GM18507 (cell line): ENCODE measurements at places on chromosomes 7 and 10.

- no peak for DNase-seq
These were observed 5.4 kb upstream of the FAM170B start for GRCh38 chr10:49139028-49139845.

DNA sequence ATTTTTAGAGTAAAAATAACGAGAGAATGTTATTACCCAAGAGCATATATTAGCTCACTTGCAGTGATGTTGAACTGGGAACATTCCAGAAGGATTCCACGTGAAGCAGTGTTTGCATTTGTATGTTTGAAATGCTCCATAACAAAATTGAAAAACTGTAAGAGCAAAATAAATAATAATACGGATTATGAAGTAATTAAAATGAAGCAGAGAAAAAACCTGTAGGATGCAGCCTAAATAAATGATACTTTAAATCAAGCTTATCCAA is 203.3 kb downstream of the BAMBI start:
- DNase-seq, result no peak

DNA sequence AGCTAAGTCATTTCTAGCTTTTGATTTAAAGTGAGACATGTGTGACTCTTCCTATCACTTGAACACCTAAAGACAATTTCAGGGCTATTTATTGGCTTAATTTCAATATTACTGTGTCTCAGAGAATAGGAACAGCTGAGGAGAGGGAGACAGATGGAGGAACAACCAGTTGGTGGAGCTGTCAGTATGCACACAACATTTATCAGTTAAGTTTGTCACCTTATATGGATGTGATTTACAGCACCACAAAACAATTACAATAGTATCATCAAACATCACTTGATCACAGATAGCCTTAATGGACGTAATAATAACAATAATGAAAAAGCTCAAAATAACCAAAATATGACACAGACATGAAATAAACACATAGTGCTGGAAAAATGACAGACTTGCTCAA is 129.6 kb downstream of the NPSR1 start:
- no peak for DNase-seq

DNA sequence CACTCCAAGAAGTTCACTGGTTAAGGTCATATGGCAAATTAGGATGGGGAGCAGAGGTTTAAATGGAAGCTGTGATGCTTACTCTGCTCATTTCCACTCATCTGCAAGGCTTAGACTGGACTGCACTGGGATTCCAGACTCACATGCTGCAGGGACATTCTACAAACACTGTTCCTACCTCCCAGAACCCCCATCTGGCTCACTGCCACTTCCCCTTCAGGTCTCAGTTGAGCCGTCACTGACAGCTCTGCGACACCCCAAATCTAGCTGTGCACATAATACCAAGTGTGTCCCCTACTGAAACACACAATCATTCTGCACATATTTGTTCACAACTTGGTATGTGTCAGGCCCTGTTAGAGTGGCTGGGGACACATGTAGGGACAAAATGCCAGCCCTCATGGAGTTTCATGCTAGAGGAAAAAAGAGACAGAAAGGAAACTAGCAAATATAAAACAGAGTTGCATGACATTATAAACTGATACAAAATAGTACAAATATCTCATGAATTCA is 5.4 kb downstream of the PRKCQ start:
- no peak for DNase-seq

GRCh38 chr7:76281006-76281705 is 21.3 kb upstream of the HSPB1 start:
- no peak for DNase-seq

DNA sequence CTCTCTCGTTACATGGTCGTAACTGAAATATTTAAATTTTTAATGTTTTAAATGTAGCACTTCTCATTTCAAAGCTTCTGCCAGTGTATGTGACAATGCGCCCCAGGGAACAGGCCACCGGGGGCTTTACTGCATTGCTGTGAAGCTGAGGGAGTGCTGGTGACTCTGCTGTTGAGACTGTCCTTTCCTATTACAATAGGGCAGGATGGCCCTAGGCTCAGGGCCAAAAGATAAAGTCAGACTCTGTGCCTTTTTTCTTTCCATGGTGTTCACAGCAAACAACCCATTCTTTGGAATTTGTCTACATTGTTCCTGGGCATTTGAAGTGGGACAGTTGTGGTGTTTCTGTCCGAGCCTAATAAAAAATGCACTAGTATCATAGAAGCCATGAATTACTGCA is 107.3 kb downstream of the GALNT11 start:
- DNase-seq, result no peak

- DNase-seq, result no peak
These were observed 9.3 kb downstream of the TFEC start for GRCh38 chr7:116021237-116021636.

GRCh38 chr7:132251327-132251659 is 325.0 kb downstream of the PLXNA4 start:
- DNase-seq, result no peak

DNA sequence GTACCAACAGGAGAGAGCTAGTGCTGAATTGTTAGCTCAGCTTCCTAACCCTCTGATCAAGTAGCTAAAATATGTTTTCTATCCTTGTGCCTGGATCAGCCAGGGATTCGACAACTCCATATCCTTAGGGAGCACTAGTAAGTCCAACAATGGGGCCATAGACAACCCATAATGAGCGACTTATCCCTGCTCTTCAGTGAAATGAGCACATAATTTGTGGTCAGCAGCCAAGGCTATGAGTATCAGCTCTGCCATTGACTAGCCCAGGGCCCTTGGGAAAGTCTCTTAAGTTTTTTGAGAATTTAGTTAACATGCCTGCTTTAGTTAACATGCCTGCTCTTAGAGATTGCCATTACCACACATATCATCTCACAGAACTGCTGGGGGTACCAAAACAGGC is 39.3 kb downstream of the COL1A2 start:
- DNase-seq, result no peak

DNA sequence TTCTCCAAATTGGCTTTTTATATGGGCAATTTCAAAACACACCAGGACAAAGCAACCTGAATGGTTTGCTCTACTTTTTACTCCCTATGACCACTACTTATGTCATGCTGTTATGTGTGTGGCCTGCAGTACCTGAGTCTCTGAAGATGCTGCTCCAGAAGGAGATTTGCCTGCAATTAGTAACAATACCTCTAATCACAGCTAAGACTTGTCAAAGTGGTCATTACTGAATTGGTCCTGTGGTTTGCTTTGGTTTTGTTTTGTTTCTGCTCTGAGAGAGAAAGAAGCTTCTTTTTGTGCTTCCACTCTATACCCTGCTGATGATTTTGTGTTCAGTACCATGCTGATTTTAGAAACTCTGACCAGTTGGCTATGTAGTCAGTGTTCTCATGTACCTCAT is 25.5 kb downstream of the HGF start:
- no peak for DNase-seq

DNA sequence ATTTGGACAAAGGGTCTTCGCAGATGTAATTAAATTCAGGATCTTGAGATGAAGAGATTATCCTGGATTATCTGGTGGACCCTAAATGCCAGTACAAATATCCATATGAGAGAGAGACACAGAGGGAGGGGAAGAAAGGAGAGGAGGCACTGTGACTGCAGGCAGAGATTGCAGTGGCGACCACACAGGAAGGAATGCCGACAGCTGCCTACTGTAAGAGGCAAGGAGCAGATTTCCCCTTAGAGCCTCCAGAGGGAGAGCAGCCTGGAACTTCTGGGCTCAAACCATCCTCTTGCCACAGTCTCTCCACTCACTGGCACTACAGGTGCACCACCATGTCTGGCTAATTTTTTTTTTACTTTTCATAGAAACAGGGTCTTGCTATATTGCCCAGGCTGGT is 152.3 kb downstream of the SDK1 start:
- DNase-seq, result no peak

GRCh38 chr10:113469796-113470195 is 83.1 kb upstream of the HABP2 start:
- DNase-seq, result no peak

DNA sequence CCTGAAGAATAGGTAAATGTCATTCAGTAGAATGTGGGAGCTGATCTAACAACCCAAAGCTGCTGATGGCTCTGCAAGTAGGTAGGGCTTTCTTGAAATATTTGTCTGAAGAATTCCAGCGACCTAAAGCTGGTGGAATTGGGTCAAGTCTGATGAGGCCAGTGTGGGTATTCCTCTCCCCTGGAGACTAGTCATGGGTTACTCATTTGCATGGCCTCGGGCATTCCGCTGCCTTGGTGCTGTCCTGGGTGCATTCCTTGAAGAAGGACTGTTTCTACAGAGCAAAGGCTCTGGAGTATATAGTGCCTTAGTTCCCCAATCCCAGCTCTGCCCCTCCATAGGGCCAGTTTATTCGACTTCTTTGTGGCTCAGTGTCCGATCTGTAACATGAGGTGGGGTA is 19.2 kb downstream of the PDK4 start:
- no peak for DNase-seq

DNA sequence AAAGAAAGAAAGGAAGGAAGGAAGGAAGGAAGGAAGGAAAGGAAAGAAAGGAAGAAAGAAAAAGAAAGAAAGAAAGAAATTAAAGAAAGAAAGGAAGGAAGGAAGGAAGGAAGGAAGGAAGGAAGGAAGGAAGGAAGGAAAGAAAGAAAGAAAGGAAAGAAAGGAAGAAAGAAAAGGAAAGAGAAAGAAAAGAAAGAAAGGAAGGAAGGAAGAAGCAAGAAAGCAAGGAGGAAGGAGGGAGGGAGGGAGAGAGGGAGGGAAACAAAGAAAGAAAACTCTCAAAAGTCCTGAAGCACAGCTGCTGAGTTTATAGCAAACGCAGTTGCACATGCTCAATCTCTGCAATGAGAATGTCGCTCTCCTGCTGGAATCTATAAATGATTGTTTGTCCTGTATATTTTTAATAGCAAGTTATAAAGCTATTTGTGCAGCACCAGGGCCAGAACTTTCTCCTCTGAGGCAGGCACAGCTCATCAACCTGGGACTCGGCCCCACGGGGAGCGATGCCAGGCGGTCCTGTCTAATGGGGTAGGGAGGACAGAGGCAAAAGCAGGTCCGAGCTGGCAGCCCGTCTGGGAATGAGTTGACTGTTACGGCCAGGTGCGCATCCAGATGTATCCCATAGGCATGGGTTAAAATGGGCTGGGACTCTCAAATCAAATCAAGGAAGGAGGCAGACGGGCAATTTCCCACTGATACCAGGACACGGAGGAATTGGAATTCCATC is 118.0 kb upstream of the PFKP start:
- DNase-seq, result no peak

DNA sequence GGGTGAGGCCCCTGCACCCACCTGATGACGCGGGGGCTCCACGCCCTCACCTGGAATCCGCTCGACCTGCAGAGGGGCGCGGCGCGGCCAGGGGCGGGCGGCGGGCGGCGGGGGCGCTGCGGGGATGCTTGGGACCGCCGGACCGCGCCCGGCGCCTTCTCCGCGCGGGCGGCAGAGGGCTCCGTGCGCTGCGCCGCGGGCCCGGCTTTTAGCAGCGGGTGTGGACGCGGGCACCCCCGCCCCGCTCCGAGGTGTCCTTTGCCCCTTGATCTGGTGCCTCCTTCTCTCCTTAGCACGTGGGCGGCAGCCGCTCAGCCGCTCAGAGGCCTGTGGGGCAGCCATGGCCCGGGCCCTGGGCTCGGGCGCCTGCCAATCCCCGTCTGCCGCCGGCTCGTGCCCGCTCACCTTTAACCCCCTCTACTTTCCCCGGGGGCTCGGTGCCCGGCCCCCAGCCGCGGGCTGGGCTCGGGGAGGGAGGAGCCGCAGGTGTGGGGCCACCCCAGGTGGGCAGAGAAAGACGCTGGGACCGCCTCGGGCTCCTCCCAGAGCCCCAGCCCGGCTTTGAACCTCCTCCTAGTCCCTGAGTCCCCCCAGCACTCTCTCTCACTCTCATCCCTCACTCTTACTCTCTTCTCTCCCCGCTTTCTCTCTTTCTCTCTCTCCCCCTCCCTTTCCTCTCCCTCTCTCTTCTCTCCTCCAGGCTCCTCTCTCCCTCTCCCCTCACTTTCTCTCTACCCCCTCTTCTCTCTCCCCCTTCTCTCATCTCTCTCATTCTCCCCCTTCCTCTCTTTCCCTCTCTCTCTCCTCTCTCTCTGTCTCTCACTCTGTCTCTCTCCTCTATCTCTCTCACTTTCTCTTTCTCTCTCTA is 19.7 kb upstream of the VPS37D start:
- DNase-seq, result no peak

- no peak for DNase-seq
These were observed 141.1 kb upstream of the AGR3 start for GRCh38 chr7:17022920-17023319.

- no peak for DNase-seq
These were observed 55.3 kb downstream of the SLC25A13 start for GRCh38 chr7:96266580-96266979.

DNA sequence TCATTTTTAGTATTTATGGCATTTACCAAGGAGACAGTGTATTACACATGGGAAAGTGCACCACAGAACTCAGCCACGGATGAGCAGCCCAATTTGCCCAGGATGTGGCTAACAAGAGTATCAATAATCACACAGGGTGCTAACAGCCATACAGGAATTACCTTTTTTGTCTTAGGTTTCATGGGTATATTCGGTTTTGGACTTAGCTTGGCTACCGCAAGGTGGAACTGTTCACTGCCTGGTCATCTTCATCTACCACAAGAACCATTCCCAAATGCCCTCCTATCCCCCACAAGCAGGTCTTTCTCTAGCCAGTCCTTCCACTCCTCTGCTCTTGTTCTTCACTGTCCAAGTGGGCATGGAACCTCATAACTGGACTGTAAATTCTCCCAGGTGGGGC is 6.0 kb downstream of the PDLIM1 start:
- no peak for DNase-seq

GRCh38 chr7:123557398-123558288 is at the start of gene NDUFA5:
TSS of gene NDUFA5 (minus strand) at chr7:123557818. CDS start at chr7:123557795, 23 bp downstream.
- DNase-seq, result peak; percentile 81

GRCh38 chr10:14909101-14909500 is 30.4 kb downstream of the SUV39H2 start:
- DNase-seq, result no peak

- DNase-seq, result no peak
These were observed 222.3 kb downstream of the BBS9 start for GRCh38 chr7:33351709-33352108.

DNA sequence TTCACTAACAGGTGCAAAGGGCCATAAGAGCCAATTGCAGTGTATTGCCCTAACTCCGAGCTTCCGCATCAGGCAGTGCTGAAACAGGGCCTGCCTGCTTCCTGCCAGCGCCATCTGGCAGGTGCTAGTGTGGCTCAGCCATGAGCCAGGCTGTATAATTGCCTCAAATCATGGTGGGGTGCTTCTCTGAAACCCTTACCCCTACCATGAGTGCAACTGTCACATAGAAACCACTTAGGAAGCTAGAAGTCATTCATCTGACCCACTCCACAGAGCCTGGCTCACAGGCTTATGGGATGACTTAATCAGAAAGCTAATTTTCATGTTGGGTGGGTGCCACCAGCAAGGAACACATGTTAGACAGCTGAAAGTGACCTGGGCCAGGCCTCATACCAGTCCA is 133.3 kb upstream of the LAMB4 start:
- no peak for DNase-seq
